SK-N-SH (cell line): ENCODE measurements at places on chromosomes 7 and 10. TPM values are rescaled to one million over a fixed set of nuclear protein-coding genes. Genes with fewer than 3 reads are reported as not detected.
A peak's percentile ranks its signal among the peaks of the same experiment; 100 is the strongest.

Gene IDI2
- polyA plus RNA-seq = not detected in 2 replicates

- no peak for DNase-seq
These were observed 76.3 kb downstream of the DKK1 start for GRCh38 chr10:52390388-52390787.

DNA sequence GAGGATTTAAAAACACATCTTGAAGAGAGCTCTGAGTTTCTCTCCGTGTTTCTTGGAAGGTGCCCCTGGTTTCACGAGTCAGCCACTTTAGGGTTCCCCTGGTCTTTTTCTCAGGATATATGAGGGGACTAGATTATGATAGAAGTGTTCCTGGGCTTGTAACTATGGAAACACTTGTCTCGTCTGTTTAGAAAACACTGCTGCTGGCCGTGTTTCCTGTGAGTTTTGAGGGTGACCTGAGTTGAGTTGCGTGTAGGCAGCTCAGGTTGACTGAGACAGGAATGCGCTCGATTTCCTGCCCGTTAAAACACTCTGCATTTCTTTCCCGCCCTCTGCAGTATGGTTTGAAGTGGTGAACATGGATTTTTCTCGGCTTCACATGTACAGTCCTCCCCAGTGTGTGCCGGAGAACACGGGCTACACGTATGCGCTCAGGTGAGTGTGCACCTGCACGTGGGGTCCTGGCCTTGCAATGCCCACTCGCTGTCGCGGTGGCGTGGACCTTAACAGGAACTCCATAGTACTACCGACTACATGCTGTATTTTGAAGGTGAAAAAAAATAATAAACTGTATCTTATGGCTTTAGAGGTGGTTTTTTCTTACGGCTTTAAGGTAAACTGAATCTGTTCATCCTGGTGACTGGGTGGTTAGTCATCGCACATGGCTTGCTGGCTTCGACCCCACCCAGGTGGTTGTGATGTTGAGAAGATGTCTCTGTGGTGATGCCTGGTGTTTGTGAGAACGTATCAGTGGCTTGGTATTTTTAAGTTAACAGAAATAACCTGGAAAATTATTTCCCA lies at the start of gene SUN1:
Gene SUN1 (plus strand): TSS at position 310 of the 801 bp plus-strand sequence. CDS start 49 bp downstream, at position 359.
- DNase-seq = no peak

DNA sequence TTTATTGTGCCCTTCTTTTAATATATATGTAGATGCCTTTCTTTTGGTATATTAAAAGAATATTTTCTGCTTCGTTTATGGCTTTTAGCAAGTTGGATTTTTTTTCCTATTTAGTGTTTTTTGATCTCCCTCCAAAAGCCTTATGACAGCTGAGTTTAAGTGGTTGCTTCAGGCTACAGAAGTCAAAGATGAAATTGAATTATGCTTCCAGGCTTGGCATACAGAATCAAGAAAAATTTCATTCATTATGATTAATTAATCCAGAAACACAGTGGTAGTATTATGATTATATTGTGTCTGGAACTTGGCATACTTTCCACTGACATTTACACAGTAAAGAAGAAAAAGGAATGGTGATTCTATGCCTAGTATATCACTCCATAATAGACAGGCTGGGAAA lies 63.8 kb upstream of the SEM1 start:
- DNase-seq = no peak

DNA sequence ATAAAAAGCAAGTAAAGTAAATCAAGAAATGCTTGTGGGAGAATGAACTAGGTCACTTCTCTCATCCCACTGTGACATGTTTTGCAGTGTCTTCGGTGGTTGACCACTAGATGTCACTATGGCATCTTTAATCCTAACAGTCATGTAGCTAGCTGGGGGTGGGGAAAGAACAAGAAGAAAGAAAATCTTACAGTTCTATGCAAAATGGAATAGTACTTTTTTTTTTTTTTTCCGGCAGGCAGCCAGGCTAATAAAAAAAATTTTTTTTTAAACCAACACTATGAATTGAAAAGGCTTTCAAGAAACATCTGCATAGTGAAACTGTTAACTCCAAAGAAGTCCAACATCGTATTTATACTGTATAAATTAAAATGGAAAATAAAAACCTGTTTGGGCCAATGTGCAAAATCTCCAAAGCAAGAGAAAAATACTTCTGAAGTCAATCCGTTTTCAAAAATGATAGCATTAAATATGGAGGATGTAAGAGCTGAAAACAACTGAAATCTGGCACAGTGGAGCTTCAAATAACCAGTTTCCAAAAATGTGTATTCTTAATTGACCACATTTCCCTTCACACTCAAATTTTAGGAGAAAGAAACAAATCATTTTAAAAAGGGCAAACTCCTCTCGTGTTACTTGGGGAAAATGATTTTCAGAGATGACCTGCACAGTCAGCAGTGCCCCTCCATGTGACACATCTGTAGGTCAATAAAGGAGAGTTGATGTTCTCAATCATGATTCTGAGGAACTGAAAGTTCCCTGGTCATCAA lies 38.5 kb downstream of the CDK1 start:
- DNase-seq = peak; percentile 68
